ENCODE measurements at places on chromosomes 1 and 21. TPM values are rescaled to one million over a fixed set of nuclear protein-coding genes. Genes with fewer than 3 reads are reported as not detected.

KLHDC9 gene
- 2.9 TPM for total RNA-seq

SLC22A15 gene
- 0.27 TPM for total RNA-seq

GRCh38 chr1:182955596-182956588, 2.9 kb upstream of the SHCBP1L start:
- DNase-seq = no peak

DNA sequence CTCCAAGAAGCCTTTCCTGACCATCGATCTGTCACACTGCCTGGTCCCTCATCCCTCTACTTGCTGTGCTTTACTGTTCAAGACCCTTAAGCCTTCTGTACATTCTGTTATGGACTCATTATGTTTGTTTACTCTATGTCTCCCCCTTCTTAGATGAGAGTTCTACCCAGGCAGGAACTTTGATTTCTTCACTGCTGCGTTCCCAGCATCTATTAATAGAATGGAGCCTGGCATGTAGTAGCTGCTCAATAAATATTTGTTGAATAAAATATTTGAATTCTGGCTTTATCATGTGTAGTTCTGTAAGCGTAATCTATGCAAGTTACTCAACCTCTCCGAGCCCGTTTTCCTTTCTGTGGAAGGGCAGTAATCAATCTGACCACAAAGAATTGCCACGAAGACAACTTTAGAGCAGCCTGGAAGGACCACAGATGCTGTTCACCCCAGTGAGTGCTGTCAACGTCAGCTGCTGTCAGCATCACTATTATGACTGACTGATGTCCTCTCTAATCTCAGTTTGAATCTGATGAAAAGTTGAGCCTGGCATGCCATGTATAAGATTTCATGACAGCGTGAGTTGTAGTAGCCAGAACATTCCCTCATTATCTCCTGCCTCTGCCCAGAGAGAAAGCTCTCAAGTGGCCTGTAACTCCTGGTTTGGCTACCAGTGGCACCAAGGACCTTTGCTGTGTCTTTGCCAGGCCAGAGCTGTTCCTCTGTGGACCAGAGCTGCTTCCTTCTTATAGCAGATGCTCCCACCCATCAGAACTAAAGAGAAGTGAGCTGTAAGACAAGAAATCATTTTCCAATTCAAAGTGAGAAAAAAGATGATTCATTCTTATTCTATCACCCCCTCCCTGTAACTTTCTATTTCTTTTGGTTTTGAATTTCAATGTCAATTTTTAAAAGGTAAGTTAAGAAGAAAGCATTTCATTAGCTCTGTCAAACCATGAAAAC, 94.5 kb downstream of the PRDM2 start:
- no peak for DNase-seq

DNA sequence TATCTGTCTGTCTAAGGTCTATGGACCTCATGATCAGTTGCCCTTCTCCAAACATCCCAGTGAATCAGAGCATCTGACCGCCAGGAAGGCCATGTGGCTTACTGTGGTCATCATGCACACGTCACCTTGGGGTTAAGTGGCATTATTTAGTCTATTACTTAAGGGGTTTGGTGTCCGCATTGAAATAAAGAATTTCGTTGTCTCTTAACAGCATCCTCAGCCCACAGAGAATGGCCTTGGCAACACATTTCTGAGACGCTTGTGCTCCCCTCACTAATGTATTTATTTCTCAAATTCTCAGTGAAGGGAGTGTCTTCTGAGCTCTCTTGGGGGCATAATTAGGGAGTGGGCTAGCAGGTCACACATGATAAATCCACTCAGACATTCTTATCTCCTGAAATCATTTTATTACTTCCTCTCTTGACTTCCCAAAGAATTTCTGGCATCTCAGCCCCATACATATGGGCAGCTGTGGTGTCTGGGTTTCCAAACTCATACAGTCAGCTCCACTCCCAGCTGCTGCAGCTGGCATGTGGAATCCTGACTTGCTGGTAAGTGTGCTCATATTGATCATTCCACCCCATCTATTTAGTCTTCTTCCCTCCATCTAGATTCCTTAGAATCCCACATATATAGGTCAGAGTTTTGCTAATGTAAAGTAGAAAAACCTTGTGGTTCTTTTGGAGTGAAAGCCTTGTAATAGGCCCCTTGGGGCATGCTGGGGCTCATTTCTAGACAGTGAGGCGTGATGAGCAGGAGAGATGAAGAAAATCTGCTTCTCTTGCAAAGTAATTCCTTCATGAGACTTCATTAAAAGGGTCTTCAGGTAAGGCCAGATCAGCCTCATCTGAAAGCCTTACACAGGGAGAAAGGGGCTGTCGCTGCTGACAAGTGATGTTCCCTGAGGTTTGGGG, 110.5 kb downstream of the HHAT start:
- DNase-seq = no peak

DNA sequence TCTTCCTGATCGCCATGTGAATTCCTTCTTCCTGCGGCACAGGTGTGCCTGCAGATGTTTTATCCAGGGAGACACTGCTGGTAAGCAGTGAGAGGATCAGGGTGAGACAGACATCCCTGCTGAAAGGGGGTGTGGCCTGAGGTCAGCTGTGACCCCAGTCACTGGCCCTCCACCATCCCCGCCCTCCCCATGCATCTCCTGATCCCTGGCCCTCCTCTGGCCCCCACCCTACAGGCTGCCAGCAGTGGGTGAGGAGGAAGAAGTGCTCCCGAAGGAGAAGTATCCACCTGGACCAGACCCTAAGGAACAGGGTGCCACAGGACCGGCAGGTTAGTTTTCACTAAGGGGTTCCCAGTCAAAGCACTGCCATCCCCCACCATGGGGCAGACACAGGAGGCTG, 85.3 kb downstream of the GLIS1 start:
- DNase-seq = no peak

ADGRL2 gene
- total RNA-seq = 14.5 TPM

DISC1 gene
- total RNA-seq = 3.1 TPM

VSIG8 gene
- not detected for total RNA-seq

DNA sequence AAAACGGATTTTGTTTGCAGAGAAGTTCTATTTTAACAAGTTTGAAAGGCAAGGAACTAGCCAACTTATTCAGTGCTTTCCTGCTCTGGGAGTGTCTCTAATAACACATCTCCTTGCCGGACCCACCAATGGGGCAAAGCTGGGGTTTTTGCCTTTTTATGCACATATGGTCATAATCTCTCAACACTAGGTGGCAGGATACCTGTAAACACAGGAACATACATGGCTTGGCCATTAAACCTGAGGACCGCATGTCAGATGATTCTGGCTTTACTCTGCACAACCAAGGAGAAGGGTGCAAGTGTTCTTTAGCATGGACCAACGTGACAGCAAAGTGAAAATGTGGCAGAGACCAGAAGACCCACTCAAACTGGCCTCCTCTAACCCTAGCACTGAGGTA, 4.9 kb downstream of the TMEM9 start:
- peak; percentile 59 for DNase-seq

LIX1L gene
- total RNA-seq = 10.9 TPM

- peak; percentile 23 for DNase-seq
Measured at GRCh38 chr1:180848191-180848590, 64.5 kb upstream of the KIAA1614 start.

DNA sequence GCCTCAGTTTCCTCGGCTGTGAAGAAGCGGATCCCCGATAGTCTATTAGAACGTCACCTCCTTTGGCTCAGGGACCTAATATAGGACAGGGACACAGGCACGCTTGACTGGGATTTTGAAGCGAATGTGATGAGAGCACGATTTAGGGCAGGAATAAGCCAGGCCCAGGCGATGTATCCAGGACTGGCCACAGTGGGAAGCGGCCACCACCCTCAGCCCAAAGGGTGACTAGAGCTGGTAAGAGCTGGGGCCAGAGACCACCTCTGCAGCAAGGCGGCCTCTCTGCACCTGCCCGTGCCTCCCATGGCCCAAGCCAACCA, 100.0 kb upstream of the VAMP3 start:
- DNase-seq = no peak

DNA sequence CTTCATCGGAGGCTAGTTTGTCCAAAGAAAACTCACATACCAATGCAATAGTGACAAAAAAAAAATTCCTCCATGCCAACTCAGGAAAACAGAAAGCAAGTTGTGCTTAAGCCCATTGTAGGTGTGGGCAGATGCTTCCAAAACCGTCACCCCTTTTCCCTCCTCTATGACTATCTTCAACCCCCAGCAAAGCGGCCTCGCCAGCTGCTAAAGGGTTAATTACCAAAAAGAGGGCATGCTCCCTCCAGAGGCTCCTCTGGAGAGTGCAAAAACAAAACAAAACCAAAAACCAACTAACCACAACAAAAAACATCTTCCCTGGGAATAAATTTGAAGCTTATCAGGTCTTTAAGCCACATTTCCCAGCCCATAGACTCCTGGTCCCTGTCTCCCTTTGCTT, 1.2 kb downstream of the LMOD1 start:
- no peak for DNase-seq

DNA sequence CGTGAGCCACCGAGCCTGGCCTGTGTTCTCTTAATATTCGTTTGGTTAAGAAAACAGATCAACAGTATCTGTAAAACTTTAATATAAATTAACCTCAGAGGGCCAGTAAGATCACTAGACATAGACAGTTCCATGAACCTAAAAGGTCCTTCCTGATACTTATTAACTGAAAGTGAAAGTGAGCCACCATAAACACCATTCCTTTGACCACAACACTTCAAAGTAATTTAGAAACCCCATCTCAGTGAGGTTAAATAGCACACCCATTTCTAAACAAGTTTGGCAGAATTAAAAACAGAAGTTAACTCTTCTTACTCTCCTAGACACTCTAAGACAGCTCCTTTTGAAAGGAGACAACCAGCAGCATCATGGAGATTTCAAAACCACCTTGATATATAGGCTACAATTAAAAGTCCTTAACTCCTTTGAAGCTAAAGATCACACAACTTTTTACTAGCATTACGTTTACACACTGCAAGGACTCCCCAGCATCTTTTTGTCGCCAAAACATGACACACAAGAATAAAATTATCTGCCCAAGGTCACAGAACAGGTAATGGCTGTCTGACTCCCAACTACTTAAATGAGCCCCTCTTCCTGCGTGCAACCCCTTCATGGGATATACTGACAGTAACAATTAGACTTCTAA, 2.2 kb downstream of the RNF19B start:
- DNase-seq = no peak

DNA sequence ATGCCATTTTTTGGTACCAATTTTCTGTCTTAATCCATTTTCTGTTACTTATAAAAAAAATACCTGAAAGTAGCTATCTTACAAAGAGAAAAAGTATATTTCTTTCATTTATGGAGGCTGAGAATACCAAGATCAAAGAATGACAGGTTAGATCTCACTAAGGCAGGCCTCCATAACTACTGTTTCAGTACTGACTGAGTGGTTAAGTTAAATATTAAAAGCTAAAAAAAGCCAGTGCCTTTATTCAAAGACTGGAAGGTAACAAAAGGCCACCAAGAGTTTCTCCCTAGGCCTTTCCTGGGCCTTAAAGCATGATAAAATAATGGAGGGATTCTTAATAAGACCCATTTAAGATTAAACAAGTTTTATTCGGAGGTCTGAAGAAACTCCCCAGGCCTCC, 687.7 kb upstream of the ADGRL4 start:
- no peak for DNase-seq

MYOM3 gene
- total RNA-seq = 16.5 TPM

DNA sequence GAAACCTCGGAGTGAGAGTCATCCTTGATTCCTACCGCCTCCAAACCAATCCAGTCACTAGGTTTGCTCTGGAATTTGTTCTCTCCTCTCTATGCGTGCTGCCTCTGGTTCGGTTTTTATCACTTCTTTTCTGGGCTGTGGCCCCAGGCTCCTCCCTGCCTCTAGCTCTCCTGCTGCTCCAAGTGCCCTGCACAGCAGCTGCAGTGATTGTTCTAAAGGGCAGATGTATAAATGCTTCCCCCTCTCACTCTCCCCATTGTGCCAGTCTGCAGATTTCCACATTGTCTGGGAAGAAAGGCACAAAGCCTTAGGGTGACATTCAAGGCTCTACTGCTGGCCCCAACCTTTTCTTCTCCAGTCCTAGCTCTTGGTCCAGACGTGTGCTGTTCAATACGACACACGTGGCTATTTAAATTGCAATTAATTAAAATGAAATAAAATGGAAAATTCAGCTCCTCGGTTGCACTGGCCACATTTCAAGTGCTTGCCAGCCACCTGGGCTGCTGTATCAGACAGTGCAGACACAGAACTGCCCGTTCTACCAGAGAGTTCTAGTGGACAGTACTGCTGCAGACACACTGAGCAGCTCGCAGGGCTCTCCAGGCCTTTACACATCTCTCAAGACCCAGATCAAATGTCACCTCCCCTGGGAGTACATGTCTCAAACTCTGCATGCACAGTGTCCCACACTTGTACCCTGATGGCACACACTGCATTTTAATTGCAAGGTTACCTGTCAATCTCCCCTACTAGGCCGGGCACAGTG, 12.4 kb downstream of the TRIM62 start:
- DNase-seq = no peak

DNA sequence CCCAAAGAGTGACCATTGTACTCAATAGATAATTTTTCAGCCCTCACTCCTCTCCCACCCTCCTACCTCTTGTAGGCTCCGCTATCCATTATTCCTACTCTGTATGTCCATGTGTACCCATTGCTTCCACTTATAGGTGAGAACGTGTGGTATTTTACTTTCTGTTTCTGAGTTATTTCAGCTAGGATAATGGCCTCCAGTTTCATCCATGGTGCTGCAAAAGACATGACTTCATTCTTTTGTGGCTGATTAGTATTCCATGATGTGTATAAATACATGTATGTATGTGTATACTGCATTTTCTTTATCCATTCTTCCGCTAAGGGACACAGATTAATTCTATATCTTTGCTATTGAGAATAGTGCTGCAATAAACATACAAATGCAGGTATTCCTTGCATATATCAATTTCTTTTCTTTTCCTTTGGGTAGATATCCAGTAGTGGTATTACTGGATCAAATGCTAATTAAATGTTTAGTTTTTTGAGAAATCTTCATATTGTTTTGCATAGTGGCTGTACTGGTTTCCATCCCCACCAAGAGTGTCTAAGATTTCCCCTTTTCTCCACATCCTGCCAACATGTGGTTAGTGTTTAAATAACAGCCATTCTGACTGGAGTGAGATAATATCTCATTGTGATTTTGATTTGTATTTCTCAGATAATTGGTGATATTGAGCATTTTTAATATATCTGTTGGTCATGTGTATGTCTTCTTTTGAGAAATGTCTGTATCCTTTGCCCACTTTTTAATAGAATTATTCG, 4.9 kb downstream of the LY9 start:
- no peak for DNase-seq

TM2D1 gene
- total RNA-seq = 13.6 TPM

ANKRD34A gene
- 0.14 TPM for total RNA-seq

AMY1C gene
- not detected for total RNA-seq

PRMT2 gene
- 63.3 TPM for total RNA-seq

Data from HepG2 (cell line).